ENCODE measurements at places on chromosomes 13 and 19. TPM values are rescaled to one million over a fixed set of nuclear protein-coding genes. Genes with fewer than 3 reads are reported as not detected.

Gene ZNF426
- polyA plus RNA-seq, result 22.3 TPM

DNA sequence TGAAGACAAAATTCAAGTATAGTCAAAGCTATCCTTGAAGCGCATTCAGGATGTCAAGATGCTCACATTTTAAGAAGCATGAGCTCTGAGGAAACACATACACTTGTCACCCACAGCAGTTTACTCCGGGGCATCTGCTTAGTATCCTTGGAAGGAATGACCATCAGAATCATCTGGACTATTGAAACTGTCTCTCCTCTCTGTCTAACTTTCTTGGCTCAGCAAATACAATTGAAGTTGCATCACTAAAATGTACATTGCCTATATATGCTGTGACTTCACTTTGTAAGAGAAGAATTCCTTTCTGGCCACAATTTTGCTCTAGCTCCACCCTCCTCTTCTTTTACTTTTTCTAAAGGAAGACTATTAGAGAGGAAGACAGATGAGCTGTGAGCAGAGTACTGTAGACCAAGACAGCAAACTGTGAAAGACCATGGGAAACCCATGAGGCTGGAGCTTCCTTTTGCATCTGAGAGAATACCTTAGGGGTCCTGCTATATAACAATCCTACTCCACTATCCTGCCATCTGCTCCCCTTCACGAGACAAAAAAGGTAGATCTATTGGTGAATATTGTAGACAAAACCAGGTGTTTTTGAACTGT, 906.3 kb downstream of the PCDH9 start:
- no peak for DNase-seq

DNA sequence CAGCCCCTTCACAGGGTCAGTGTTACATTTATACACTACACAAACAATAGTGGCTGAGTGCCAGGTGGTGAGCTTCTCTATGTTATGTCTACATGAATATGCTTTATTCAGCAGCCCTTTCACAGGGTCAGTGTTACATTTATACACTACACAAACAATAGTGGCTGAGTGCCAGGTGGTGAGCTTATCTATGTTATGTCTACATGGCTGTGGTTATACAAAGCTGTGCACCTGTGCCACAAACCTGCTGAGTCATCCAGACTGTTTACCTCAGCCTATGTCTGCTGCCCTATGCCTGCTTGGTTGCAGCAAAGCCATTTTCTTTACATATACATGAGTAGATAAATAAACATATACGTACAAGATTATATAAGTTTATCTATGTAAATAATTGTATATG, 76.5 kb downstream of the ZNF726 start:
- no peak for DNase-seq

- DNase-seq, result no peak
These were observed 22.8 kb upstream of the ERVV-1 start for GRCh38 chr19:52990759-52991418.

- DNase-seq, result no peak
These were observed 9.6 kb upstream of the TPM4 start for GRCh38 chr19:16066611-16067104.

GRCh38 chr13:66994517-66995202, 235.5 kb downstream of the PCDH9 start:
- DNase-seq, result no peak

GRCh38 chr13:48595431-48596429, 58.0 kb upstream of the CYSLTR2 start:
- DNase-seq, result no peak

DNA sequence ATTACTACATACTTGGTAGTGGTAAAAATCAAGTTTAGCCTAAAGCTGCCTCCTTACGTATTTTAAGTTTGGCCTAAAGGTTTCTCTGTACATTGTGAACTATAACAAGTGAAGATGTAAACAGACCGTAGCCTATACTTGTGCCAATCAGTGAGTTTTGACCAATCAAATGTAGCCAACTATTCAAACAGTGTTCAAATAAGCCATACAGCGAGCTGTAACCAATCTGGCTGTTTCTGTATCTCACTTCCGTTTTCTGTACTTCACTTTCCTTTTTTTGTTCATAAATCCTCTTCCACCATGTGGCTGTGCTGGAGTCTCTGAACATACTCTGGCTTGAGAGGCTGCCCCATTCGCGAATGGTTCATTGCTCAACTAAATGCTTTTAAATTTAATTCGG, 2504.6 kb downstream of the PCDH9 start:
- no peak for DNase-seq
